ENCODE measurements at places on chromosomes 1 and 21.

DNA sequence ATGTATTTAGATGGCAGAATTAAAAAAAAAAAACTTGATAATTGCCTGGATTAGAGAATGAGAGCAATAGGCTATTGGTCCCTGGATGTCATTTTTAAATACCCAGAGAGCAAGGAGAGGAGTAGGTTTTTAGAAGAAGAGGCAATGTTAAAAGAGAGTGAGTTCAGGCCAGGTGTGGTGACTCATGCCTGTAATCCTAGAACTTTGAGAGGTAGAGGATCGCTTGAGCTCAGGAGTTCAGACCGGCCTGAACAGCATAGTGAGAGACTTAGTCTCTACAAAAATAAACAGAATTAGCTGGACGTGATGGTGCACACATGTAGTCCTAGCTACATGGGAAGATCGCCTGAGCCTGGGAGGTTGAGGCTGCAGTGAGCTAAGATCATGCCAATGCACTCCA is 15.9 kb upstream of the MUTYH start:
- DNase-seq = no peak

DNA sequence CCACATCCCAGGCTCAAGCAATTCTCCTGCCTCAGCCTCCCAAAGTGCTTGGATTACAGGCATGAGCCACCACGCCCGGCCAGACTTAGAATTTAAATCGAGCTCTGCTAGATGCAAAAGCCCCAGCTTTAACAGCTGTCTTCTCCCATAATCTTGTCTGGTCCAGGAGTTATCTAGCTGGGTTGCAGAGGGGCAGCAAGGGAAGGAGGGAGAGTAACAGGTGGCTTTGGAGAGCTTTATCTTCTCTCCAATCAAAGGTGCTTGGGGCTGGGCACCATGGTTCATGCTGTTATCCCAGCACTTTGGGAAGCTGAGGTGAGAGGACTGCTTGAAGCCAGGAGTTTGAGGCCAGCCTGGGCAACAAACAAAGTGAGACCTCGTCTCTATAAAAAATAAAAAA is 3.9 kb downstream of the RHBG start:
- no peak for DNase-seq

DNA sequence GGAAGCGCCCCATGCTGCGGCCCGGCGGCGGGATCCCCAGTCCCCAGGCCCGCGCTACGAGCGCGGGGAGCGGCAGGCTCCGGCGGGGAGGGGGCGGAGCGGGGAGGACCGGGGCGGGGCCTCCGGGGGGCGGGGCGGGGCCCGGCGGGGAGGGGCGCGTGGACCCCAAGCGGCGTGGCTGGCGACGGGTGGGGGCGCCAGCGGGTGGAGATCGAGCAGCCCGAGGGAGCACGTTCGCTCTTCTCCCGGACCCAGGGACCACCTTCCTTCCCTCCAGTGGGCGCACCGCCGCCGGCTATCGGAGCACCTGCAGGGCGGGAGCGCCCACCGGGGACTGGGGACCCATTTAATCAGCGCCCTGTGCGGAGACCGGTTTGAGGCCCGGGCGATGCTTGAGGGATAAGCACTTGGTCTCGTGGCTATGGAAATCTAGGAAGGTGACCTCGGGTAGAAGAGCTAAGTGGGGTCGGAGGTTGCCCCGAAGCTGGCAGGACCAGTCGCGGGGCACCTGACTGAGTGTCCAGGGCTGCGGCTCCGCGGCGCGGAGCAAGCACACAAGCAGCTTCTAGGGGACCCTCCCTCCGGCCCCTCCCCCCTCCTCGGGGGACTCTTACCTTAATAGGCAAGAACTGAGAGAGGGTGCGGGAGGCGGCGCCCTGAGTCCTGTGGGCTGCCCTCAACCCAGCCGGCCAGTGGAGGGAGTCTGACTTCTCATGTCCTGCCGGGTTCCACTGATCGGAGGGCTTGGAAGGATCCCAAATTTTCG is at the start of gene TSPAN2:
Gene TSPAN2 (minus strand): TSS at position 84 of the 766 bp plus-strand sequence. CDS start 71 bp downstream, at position 13.
- DNase-seq = no peak

- DNase-seq = no peak
Measured at GRCh38 chr21:34967509-34968289, 81.4 kb downstream of the RUNX1 start.

GRCh38 chr1:28887419-28887834 is 26.9 kb upstream of the EPB41 start:
- peak; percentile 53 for DNase-seq

DNA sequence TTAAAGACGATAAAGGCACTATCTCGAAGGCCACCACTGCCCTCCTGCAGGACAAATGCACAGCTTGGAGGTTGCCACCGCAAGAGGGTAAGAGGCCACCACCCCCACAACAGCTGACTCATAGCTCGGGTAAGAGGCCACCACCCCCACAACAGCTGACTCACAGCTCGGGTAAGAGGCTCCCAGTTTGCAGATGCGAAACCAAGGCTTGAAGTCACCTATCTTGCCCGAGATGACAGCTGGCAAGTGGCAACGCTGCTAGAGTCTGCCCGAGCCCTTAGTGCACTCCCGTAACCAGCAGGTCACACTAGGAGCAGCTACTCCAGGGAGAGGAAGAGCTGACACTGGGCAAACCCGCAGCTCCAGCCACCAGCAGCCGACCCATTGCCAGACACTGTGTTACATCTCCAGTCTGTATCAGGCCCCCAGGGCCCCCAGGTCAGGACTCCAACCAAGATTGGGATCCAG is 17.1 kb upstream of the SPSB1 start:
- peak; percentile 65 for DNase-seq

DNA sequence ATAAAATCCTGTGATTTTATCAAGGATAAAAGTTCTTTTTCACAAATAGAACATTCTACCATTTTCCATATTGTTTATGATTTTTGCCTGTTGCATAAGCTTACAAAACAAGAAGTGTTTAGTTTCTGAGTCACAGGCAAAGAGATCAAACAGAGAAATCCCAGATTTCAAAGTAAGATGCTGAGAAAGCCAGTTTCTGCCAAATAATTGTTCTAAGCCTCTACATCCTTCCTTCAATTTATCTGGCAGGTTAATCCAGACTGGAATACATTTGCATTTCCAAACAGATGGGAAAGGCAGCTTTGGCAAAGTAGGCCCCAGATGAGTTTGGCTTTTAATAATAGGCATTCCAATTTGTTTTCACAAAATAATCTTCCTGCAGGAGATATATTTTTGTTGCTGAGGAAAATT is 2.5 kb downstream of the SLC1A7 start:
- DNase-seq = no peak
